ENCODE measurements at places on chromosomes 5 and 9.

DNA sequence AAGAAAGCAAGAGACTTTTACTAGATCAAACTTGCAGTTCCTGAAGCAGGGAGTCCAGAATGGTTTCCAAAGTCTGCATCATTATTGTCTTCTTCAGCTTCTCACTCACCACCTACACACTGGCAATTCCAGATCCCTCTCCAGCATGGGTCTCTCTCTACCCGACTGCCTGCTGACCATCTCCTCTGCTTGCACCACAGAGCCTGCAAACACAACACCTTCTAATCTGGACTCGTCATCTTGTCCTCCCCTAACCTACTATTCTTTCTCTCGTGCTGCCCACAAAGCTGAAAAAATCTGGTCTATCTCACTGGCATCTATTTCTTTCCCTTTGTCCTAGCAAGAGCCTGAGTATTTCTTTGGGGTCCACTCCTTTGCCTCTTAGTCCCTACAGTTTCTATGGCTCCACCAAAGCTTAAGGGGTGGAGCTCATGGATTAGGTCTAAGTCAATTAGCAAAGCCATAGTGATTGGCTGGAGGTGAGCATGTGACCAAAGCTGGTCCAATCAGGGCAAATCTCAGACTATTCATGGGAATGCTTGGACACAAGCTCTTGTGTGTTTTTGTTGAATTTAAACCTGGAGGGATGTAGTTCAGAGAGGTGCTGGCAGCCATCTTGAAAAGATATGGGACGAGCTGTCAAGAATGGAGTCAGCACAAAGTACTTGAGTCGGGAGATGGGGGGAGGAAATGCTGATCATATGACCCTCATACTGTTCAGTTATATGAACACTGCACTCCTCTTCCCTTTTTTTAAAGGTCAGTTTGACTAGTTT, 63.5 kb downstream of the GALNT12 start:
- DNase-seq = no peak

GRCh38 chr9:115849679-115850412, 303.7 kb upstream of the PAPPA start:
- peak; percentile 74 for DNase-seq

GRCh38 chr5:62538017-62538942, 40.3 kb upstream of the LRRC70 start:
- peak; percentile 17 for DNase-seq

- no peak for DNase-seq
Measured at GRCh38 chr5:62568800-62569432, 9.7 kb upstream of the LRRC70 start.

- DNase-seq = peak; percentile 92
Measured at GRCh38 chr5:40221796-40222195, 457.9 kb upstream of the PTGER4 start.

GRCh38 chr9:113978725-113979342, 99.3 kb downstream of the AMBP start:
- DNase-seq = peak; percentile 56

DNA sequence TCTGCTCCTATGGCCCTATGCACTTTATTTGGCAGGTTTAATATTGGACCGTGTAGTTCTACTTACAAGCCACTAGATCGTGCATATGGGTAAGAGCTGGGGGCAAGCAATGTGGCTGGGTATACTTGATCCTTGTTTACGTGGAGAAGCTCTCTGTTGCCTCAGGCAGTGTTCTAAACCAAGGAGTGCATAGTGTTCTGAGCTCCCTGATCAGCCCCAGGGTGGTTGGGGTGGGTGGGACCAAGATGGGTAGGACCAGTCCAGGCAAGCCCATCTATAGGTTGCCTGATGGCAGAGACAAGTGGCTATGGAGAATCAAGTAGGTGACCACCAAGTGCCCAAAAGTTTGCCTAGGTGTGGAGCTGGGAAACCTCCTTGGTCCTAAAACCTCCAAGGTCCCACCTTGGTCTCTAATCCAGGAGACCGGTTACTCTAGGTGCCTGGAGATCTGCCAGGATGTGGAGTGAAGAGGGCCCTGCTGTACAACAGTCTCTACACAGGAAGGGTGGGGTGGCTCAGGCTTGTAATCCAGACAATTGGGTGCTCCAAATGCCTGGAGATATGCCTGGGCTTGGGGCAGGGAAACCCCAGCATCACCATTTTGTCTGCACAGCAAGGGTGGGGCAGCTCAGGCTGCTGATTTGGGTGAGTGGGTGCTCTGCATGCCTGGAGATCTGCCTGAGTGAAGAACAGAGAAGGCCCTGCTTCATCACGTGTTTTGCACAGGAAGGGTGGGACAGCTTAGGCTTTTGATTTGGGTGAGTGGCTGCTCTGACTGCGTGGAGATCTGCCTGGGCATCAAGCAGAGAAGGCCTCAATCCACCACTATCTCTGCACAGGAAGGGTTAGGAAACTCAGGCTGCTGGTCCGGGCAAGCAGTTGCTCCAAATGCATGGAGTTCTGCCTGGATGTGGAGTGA, 659.8 kb downstream of the TLE4 start:
- no peak for DNase-seq

- DNase-seq = no peak
Measured at GRCh38 chr9:2464624-2465023, 157.0 kb upstream of the VLDLR start.

- peak; percentile 67 for DNase-seq
Measured at GRCh38 chr5:126801992-126802294, 25.0 kb downstream of the LMNB1 start.

DNA sequence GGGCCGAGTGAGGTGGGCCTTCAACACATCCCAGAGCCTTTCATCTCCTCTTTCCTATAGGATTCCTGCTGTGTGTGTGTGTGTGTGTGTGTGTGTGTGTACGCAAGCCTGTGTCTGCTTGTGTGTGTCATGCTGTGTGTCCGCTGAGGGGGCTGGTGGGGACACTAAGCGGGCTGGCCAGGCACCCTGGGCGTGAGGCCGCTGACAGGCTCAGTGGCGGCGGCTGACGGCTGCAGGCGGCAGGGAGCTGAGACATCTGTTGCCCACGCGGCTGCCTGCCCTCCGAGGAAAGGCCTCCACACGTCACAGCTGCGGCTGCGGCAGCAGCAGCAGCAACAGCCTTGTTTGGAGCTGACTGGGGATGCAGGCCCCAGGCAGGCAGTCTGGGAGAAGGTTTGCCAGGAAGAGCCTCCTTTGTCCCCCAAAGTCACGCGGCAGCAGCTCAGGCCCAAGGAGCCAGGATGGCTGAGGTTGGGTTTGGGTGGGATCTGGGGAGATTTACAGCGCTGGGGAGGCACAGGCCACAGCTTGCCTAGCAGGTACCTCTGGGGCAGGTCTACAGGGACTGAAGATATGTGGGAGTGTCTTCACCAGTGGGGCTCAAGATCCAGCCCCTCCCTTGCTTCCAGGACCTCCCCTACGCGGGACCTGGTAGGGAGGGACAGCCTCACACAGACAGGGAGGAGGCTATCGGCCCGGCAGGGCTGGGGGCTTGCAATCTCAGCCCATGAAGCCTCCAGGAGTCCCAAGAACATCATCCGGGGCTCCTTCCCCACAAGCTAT, 1.8 kb downstream of the PDLIM4 start:
- peak; percentile 91 for DNase-seq

GRCh38 chr9:133108794-133109641, 12.0 kb downstream of the RALGDS start:
- DNase-seq = no peak

- DNase-seq = no peak
Measured at GRCh38 chr5:18102733-18103132, 468.5 kb downstream of the TAF11L14 start.

GRCh38 chr5:4212981-4213819, 617.6 kb downstream of the IRX1 start:
- DNase-seq = no peak

DNA sequence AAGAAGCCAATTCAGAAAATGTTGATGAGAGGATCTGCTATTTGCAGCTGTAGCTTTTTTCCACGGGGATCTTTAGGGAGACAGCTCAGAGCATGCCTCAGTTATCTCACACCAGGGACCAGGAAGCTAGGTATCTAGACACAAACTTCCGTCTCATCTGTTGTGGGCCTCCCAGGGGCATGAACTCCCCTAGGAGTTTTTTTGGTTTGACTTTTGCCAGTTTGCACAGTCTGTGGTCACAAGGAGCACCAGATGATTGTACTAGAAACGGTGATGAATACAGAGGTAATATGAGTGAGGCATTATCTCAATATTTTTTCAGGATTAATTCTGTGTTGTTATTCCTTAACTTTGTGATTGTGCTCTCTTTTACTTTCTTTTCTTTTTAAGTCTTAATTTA, 533.2 kb upstream of the SEMA6A start:
- no peak for DNase-seq

DNA sequence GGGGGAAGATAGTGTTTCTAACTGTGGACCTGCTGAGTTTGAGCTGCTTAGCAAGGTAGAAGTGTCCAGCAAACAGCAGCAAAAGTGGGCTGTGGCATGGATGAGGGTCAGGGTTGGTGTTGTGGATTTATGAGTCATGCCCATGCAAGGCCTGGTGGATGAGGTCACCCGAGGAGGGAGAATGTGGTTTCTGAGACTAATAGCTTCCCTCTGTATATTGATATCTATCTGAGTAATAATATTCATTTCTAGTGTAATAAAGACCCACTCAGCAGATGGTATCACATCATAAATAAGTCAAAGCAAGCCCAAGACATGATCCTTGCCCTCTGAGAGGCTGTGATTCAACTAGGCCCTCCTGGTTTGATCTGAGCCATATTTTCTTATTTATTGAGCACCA, 597.8 kb upstream of the CLINT1 start:
- peak; percentile 84 for DNase-seq

DNA sequence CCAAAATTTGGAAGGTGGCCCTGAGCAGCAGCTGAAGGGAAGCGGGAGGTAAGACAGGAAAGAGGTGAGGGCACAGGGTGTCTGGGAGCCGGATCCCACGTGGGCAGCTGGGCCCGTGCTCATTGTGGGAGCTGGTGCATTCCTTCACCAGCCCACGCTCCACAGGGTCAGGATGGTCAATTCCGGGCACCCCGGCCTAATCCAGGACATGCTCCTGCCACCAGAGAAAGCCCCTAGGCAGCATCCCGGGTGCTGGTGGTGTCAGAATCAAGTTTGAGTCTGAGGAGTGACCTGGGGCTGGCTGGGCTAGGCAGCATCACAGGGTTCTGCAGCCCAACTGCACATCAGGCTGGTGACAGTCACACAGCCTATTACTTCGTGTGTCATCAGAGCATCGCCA, 7.1 kb upstream of the PDCD6 start:
- no peak for DNase-seq

- peak; percentile 17 for DNase-seq
Measured at GRCh38 chr5:93995126-93995621, 253.8 kb upstream of the POU5F2 start.

GRCh38 chr9:71630377-71630995, 137.8 kb downstream of the CEMIP2 start:
- no peak for DNase-seq

GRCh38 chr9:115058684-115059315, 59.2 kb downstream of the TNC start:
- peak; percentile 75 for DNase-seq

- peak; percentile 36 for DNase-seq
Measured at GRCh38 chr5:65128226-65128625, 353.5 kb downstream of the ADAMTS6 start.

DNA sequence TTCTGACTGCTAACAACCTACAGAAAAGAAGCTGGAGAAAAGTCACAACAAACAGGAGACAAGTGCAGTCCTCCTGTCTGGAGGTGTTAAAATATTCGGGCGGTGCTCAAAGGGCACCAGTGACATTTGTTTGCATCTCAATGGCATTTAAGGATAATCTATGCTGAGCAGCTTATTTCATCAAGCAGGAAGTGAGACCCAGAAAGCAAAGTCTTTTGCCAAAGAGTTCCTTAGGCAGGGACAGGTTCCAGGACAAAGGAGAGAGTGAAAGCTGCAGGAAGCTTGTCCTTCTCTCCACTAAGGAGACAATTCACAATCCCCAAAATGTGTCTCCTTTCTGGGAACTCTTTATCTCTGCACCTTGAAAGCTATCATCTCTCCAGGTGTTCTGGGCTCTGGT, 38.7 kb upstream of the CDK20 start:
- DNase-seq = no peak

DNA sequence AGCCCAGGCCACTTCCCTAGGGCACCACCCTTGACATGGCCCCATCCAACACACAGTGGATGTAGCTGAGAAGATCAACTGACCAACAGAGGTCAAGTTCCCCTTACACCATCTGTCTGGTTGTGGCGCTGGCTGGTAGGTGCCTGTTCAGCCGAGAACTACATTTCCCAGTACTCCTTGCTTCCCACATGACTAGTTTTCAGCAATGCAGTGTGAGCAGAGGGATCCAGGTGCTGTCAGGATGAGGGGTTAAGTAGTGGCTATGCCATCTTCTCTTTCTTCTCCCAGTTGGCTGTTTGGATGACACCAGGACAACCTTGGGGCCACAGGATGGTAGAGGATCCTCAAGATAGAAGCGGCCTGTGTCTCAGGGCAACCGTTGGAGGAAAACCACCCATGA, 48.6 kb upstream of the SH3PXD2B start:
- no peak for DNase-seq

DNA sequence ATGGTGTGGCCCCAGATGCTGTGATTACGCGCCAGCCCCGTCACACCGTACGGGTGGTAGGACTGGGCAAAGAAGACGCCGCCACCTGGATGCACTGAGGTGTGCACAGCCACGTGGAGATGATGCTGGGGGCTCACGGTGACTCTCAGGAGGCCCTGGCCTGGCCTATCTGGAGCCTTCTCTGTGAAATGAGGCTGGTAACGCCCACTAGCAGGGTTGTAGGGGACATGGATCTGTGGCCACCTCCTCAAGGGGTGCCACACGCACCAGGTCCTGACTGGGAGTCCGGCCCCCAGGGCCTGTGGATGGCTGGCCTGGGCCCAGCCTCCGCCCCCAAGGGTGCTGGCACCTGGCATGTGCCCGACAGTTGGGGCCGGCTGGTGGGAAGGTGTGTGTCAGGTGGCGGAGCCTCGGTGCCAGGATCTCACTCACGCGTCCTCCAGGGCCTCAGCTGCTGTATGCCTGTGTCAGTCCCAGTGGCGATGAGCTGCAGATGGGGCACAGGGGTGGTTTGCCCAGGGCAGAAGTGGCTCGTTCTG, 32.4 kb downstream of the NEK6 start:
- no peak for DNase-seq

- DNase-seq = no peak
Measured at GRCh38 chr9:11871852-11872251, 821.3 kb upstream of the TYRP1 start.

- DNase-seq = no peak
Measured at GRCh38 chr9:97874624-97875023, 21.6 kb downstream of the FOXE1 start.

DNA sequence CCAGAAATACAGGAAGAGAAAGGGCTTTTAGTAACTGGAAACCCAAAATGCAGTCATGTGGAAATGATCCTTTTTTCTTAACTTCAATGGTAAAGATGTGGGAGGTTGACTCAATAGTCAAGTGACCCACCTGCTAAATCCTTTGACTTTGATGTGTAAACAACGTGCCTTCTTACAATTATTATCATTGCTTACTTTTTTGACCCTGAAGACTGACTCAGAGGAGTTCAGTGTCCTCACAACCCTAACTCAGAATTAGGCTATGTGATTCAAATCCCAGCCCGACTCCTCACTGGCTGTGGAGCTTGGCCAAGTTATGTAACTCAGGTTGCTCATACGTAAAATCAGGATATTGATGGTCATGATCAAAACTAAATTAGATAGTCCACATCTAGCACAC, 27.9 kb downstream of the ANXA1 start:
- DNase-seq = no peak
